ENCODE measurements at places on chromosomes 5 and 9.

GRCh38 chr5:82522897-82523296, 244.7 kb upstream of the RPS23 start:
- DNase-seq: no peak

DNA sequence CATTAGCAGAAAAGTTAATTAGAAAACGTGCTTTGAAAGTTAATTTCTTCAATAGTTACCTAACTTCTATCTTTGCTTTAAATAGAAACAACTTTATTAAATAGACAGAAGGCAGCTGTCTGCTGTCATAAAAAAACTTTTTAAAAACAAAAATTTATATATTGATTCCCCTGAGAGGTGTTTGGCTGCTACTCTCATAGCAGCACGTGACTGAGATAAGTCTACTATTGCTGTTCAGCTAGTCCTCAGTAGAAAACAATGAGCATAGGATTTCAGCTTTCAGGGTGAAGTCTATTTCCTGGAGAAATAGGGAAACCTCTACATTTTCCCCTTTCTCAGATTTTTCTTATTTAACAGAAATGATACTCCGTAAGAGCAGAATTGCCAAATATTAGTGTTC, 135.0 kb upstream of the FBN2 start:
- DNase-seq: no peak

DNA sequence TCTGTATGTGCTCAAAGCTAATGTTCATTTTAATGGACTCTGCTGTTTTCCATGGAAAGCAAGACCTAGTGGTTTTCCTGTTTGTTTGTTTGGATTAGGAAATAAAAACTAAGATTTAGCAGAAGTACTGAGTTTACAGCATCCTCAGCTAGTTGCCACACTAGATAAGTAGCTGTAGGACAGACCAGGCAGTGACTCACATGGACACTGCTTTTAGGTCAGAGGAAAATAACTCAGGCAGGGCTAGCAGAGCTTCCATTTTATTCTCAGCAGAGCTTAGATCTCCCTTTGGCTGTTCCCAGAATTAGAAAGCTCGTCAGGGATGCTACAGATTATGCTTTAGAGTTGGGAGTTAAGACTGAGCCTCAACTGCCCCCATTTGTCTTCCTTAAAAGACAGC, 204.4 kb downstream of the SH3GL2 start:
- no peak for DNase-seq

DNA sequence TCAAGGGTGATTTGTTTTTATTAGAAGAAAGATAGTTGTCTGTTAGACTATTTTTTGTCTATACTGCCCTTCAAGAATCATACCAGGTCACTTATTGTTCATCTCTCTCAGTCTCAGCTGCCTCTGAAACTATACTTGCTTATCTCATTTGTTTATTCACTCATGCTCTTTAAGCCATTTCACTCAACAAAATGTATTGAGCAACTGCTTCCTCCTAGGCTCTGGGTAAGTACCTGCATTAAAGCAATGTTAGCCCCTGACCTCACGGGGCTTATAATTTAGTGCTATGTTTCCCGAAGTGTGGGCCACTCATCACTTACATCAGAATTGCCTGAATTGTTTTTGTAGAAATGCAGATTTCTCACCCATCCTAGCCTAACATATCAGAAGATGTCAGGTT, 100.9 kb downstream of the DPYSL3 start:
- peak; percentile 69 for DNase-seq

- peak; percentile 9 for DNase-seq
Observed at GRCh38 chr5:68066277-68066955, 149.1 kb upstream of the PIK3R1 start.

GRCh38 chr9:37503736-37504135, 18.0 kb downstream of the POLR1E start:
- DNase-seq: peak; percentile 83

- no peak for DNase-seq
Observed at GRCh38 chr9:89375191-89375760, 57.0 kb downstream of the SECISBP2 start.

GRCh38 chr9:134983506-134984371, 66.0 kb upstream of the FCN1 start:
- DNase-seq: no peak

GRCh38 chr5:119036101-119036762, 34.7 kb upstream of the DMXL1 start:
- DNase-seq: peak; percentile 80

DNA sequence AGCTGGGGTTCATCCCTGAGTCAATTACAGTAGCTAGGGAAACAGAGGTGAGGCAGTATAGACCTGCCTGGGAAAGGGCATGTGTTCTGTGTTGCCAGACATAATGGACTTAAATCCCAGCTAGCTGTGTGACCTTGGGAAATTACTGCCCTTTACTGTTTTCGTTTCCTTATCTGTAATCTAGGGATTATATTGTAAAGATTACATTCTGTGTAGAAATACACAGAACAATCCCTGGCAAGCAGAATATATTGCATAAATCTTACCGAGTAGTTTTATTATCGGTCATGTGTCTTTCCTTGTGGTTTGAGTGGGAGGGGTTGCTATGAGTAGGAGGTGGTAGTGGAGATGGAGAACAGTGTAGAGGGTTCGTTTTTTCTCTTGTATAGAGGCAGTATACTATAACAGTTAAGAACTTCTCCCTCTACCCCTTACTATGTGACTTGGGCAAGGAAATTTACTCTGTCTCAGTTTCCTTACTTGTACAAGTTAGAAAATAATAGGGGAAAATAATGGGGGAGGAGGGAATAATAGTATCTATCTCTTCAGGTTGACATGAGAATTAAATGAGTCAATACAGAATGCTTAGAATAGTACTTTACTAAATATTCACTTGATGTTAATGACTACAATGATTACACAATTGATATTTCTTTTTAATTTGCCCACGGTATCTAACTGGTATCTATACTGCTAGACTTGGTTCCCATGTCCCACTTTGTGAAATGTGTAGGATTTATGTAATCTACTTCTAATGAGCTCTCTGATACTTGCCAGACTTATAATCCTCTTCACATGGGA, 7.1 kb upstream of the DMXL1 start:
- DNase-seq: peak; percentile 77

DNA sequence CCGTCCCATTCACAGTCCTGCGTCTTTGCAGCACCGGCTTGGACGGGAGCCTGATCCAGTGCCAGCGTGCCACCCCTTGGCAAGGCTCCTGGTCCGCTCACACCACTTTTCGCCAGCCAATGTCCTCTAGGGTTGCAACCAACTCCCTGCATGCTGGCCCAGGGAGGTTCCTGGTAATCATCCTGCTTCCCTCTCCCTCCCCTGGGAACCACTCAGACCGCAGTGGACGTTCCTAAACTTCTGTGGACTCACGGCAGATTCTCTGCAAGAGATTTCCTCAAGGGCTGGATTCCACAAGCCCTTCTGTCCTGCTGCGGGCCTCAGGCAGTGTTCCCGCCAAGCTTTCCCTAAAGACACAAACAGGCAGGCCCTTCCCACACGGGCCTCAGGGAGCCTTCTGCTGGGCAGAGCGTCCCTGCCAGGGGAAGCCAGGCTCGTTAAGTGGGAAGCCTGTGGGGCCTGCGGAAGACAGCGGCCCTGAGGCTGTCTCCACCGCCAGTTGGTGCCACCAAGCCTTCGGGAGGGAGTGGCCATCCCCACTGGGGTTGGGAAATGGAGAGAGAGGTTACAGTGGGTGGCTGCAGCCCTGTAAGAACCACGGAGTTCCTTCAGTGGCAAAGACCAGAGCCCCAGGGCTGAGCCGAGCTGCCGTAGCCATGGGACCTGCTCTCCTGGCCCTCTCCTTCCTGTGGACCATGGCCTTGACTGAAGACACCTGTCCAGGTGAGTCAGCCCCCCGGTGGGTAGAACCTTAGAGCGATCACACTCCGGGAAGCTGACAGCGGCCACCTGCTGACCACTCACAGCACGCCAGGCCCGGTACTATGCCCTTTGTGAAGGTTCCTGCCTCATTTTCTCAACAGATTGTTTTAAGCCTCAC, 16.4 kb upstream of the FCN2 start:
- no peak for DNase-seq

DNA sequence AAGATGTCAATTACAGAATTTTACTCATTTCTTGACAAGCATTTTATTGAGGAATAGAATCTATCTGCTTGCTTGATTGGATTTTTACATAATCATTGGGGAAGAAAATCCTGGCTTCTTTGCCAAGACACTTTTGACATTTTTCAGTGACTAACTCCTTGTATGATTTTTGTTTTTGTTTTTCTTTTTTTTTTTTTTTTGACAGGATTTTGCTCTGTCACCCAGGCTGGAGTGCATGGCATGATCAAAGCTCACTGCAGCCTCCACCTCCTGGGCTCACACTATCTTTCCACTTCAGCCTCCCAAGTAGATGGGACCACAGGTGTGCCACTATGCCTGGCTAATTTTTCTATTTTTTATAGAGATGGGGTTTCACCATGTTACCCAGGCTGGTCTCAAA, 672.3 kb upstream of the RGMB start:
- DNase-seq: no peak

GRCh38 chr5:119284031-119284430, 71.8 kb upstream of the TNFAIP8 start:
- DNase-seq: no peak

DNA sequence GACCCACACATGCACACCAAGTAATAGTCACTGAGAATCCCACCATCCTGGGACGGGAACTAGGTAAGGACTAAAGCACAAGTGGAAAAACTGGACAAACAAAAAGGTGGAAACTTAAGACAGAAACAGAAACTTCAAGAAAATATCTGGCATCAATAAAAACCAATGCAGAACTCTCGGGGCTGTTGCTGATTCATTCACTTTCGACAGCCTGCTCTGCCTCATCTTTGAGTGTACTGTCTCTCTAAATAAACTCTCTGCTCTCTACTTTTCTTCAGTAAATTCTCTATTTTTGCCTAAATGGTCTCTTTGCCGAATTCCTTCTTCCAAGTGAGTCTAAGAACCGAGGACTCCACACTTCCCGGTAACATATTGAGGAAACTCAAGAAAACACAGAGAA, 116.9 kb downstream of the CDH9 start:
- DNase-seq: no peak

DNA sequence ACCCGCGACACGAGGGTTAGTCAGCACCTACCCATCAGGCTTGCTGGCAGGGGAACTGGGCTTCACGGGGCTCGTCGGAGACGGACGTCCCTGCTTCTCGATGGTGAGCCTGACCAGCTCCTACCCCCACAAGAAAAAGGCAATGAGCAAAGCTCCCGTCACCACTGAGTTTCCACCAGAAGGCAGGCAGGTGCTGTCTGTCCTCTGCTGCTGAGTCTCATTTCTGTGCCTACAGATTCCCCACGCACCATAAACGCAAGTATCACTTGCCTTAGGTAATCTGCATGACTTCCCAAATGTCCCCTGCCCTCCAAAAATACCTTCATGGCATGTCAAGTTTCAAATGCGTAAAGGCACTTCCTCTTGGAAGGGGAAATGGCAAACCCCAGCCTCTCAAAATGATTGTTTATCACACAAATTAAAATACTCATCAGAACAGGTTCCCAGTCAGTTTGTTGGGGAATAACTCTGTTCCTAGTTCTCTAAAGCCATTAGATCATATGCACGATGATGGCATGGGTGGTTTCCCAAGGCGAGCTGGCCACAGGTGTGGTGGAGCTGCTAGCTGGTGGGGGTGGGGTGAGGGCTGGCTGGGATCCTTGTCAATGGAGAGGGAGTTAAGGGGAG, 85.0 kb downstream of the PRRT1B start:
- DNase-seq: no peak

DNA sequence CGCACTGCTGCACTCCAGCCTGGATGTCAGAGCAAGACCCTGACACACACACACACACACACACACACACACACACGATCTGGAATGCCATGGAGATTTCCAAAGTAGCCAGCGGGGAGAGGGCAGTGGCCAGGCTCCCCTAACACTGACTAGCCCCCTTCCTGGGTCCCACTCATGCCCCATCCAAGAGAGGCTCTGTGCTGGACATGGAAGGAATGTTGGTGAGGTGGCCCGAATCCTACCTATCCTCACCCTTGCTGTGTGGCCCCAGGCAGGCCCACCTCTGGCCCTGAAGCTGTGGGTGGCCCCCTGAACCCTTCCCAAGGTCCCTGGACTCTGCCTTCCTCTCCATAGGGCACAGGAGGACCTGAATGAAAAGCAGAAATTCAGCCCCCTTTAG, 7.3 kb downstream of the BRD3 start:
- no peak for DNase-seq

- no peak for DNase-seq
Observed at GRCh38 chr9:3775968-3776367, 250.2 kb upstream of the RFX3 start.

DNA sequence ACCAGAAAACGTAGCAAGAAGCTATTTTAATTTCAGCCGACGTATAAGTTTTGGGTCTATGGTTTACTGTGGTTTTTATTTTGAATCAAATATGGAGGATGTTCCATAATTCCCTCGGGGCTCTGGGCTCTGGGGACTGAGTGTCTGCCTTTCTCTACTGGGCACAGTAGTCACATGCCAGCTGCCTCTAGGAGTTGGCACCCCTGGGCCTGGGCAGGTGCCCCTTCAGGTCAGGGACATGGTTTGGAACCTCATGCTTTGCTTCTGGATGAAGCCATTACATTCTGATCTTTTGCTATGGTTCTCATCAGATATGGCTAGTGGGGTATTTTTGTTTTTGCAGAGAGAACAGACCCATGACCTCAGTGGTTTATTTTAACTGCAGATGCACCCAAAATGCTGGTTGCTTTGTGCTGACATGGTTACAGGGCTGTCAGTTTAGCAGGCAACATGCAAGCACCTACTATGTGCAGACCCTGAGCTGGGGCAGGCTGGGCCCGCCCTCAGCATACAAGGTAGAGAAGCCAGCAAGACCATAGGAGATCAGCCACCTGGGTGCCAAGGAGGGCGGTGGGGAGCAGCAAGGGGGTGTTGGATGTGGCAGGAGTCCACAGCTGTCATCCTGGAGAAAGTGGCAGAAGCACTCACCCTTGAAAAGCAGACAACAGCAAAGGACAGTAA, 54.5 kb upstream of the PSD2 start:
- no peak for DNase-seq

GRCh38 chr5:115968770-115969169, 6.5 kb downstream of the LVRN start:
- no peak for DNase-seq

DNA sequence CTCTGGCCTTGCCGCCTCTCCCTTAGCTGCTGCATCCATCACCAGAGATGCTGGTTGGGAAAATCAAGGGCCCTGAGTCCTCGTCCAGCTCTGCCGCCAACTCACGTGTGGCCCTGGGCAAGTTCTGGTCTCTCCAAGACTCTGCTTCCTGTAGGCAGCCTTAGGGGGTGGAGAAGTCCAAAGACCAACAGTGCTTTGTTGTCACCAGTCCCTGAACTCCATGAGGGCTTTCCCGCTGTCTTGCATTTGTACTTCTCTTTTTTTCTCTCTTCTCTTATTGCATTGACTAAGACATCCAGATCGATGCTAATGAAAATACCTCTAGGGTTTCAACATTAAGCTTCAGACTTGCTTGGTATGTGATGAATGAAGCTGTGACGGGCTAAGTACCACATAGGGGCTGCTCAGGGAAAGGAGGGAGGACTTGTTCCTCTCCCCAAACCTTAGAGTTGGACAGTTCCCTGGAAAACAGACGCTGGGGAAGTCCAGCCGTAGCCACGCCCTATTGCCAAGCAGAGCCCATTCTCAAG, 63.7 kb upstream of the STXBP1 start:
- DNase-seq: no peak

Measured in iris pigment epithelial cell (primary cell).